Vagina (tissue), 2 donors: ENCODE measurements at places on chromosomes 11 and 22. TPM values are rescaled to one million over a fixed set of nuclear protein-coding genes. Genes with fewer than 3 reads are reported as not detected.

The ATP6V1E1 gene
- total RNA-seq: 88.9 TPM

DNA sequence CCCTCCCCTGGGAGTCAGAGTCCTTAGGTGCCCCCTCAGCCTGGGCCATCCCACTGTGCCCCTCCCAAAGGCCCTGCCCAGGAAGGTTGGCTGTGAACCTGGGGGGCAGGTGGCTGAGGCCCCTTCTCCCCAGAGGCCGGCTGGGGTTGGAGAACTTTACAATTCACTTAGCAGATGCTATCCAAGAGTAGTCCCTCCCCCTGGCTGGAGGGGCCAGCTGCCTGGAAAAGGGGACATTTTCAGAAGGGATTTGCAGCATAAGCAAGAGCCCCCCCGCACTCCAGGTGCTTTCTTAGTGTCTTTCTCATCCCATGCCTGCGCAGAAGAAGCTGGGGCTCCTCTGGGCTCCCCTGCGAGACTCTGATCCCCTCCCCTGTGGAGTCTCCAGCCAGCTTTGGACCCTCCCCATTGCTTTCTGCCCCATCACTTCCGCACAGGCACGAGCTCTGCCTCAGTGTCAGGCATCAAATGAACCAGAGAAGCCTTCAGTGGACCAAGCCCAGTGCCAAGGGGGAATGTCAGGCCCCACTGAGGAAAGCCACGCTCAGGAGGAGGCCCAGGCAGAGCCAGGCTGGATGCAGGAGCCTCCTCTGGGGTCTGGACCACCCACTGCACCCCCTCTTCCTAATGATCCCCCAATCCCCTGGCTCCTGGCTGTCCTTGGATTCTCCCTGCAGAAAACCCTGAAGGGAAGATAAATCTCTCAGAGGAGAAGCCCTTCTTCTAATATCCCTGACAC lies 3.7 kb downstream of the SSTR3 start:
- DNase-seq: no peak
- H3K4me3 ChIP-seq: no peak overlapping the region
- no peaks in the 10 kb centered on the region for H3K27me3 ChIP-seq
- H3K36me3 ChIP-seq: no peaks in the 10 kb centered on the region

DNA sequence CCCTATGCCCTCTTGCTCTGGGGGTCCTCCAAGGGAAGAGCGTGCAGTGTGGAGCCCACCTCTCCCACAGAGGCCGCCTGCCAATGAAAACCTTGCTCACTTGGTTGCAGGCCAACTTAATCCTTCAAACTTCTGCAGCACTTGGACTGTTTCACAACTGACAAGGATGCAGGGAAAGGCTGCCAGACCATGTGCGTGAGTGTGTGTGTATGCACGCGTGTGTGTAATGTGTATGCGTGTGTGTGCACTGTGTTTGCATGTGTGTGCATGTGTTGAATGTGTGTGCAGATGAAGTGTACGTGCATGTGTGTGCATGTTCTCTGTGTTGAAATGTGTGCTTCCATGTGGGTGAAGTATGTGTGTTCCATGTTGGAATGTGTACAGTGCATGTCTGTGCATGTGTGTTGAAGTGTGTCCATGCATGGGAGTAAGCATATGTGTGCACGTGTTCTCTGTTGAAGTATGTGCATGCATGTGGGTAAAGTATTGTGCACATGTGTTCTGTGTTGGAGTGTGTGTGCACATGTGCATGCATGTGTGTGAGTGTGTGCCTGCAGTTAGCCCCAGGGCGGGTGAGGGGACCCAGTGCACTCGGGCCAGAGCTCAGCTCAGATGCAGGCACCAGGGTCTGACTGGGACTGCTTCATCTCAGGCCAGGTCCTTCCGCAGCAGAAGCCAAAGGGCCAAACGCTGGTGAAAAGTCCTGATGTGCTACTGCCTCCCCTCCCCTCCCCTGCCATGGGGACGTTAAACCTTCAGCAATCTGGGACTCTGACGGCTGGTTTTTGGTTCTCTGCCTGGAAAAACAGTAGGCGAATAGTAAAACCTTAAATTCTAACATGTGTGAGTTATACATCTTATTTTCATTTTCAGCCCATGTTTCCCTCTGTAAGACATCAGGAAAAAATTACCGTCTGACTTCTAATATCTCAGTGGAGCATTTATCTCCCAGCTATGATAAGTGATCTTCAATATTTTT lies 72.0 kb downstream of the FLI1 start:
- no peak overlapping the region for H3K4me3 ChIP-seq
- H3K27ac ChIP-seq: no peak overlapping the region
- H3K4me1 ChIP-seq: no peaks in the 10 kb centered on the region
- no peaks in the 10 kb centered on the region for H3K27me3 ChIP-seq

GRCh38 chr11:44979543-44980399 lies 29.1 kb upstream of the TP53I11 start:
- DNase-seq: no peak
- H3K36me3 ChIP-seq: no peaks in the 10 kb centered on the region
- no peaks in the 10 kb centered on the region for H3K27me3 ChIP-seq
- H3K4me3 ChIP-seq: no peak overlapping the region
- peak overlapping the region; percentile 38 for H3K27ac ChIP-seq
- peaks cover 19% of the 10 kb centered on the region for H3K4me1 ChIP-seq

- no peaks in the 10 kb centered on the region for H3K36me3 ChIP-seq
- no peak overlapping the region for H3K27ac ChIP-seq
Observed at GRCh38 chr11:101931692-101932091, 15.4 kb upstream of the ANGPTL5 start.

The CYP2D6 gene
- 1.7 TPM for total RNA-seq

DNA sequence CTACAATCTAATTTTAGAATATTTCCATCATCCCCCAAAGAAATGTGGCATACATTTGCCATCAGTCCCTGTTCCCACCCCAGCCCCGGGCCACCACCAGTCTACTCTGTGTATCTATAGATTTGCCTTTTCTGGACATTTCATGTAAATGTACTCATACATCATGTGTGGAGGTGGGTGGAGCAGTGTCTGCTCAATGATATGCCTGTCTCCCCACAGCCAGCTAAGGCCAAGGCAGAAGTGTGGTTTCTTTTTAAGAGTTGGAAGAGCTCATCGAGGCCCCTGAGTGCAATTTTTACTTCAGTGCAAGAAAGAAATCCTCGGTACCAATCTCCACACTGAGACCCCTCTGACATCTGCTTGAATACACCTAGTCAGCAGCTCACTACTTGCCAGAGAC lies 80.5 kb downstream of the TP53I11 start:
- no peaks in the 10 kb centered on the region for H3K4me1 ChIP-seq
- H3K36me3 ChIP-seq: no peaks in the 10 kb centered on the region
- no peaks in the 10 kb centered on the region for H3K27me3 ChIP-seq
- no peak for DNase-seq
